ENCODE measurements at places on chromosomes 5 and 9. TPM values are rescaled to one million over a fixed set of nuclear protein-coding genes. Genes with fewer than 3 reads are reported as not detected.

Gene LRRC26
- not detected for total RNA-seq

Gene SLC36A2
- not detected for total RNA-seq

Gene PCA3
- 0.24 TPM for total RNA-seq

Gene PCBD2
- 8.8 TPM for total RNA-seq

Gene LRRC70
- 5.4 TPM for total RNA-seq

Gene TXNDC8
- not detected for total RNA-seq

Measured in posterior vena cava (tissue), 2 donors.